ENCODE measurements at places on chromosomes 11 and 22.

GRCh38 chr22:28600546-28601143 lies 79.0 kb downstream of the TTC28 start:
- no peak for DNase-seq

GRCh38 chr11:121566279-121567168 lies 113.8 kb upstream of the SORL1-AS1 start:
- peak; percentile 7 for DNase-seq

DNA sequence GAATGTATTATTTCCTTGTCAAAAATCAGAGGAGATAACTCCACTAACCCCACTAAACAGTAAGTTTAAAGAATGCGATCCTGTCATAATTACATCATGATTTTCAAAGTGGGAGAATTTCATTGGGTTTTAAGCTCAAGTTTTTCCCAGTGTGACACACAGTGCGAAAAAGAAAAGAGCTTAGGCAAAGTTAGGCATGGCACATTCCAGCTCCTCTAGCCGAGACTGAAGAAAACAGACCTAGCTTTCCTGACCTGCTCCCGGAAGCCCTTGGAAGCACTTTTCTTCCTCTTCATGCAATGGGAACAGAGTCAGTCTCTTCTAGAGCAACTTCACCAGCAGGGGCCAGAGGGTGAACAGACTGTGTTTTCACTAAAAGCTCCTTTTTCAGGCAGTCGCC lies 76.6 kb upstream of the AKIP1 start:
- DNase-seq, result no peak

DNA sequence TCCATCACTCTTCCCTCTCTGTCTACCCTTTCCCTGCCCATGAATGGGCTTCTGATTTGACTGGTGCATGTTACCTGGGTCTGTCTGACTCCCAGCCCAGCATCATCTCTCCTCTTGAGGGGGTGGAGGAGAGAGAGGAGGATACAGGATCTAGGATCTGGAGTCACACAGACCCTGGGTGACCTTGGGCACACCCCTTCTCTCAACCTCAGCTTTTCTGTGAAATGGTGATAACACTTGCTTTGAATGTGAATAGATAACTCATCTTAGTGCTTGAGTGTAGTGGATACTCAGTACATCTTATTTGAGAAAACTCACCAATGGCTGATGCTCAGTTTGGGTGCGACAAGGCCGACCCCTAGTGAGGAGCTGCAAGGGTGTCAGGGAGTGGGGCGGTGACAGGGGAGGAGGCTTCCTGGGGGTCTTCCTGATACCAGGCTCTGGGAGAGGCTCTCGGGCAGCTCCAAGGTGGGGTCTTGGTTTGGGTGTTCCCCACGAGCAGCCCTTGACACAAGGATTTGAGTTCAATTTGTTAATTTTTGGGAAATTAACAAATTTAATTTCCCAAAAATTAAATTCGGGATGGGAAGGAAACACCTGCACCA lies 9.0 kb downstream of the INCENP start:
- DNase-seq, result no peak

DNA sequence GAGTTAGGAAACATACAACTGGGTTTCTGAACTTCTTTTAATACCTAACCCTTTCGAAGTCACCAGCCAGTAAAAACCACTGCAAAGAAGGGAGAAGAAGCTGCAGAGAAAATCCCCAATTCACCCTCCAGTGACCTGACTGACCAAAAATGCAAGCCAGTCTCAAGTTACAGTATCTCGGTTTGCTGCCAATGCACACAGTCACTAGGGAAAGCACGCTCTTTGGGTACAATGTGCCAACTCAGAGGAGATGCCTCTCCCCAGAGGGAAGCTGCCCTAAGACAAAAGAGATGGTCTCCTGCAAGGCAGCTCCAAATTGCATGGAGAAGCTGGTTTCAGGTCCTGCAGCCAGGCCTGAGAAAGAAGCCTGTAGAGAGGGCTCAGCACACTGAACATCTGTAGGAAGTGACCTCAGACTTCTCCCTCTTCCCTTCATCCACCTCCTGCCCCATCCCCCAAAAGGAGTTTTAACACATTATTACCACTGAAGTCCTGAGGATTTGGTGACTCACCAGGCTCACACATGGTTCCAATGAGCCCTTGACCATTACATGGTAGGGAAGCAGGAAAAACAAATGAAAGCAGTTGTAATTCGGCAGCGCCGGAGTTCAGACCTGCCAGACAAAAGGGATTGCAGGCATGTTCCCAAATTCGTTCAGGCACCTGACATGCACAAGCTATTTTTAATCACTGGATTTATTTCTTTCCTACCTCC lies 90.1 kb downstream of the ETS1 start:
- DNase-seq, result no peak

- DNase-seq, result no peak
These were observed 162.7 kb downstream of the HIPK3 start for GRCh38 chr11:33419924-33420323.

DNA sequence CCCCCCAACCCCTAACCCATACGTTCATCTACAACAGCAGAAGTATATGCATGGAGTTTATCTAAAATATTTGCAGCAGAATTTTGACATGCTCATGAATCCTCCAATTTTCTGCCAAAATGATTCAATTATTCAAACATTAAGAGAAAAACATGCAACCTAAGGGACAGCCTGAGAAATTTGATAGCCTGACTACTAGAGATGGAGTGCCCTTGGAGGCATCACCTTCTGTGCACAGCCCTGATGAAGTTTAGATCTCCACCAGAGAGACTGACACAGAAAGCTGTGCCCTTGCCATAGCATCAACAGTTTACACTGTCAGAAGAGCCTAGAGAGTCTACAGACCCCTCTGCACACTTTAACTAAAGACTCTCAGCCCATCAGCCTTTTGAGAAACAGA lies 217.7 kb downstream of the LUZP2 start:
- DNase-seq, result no peak

GRCh38 chr22:36471341-36471821 lies 10.1 kb downstream of the TXN2 start:
- DNase-seq, result no peak

- no peak for DNase-seq
These were observed 82.1 kb downstream of the DHCR7 start for GRCh38 chr11:71366076-71366475.

DNA sequence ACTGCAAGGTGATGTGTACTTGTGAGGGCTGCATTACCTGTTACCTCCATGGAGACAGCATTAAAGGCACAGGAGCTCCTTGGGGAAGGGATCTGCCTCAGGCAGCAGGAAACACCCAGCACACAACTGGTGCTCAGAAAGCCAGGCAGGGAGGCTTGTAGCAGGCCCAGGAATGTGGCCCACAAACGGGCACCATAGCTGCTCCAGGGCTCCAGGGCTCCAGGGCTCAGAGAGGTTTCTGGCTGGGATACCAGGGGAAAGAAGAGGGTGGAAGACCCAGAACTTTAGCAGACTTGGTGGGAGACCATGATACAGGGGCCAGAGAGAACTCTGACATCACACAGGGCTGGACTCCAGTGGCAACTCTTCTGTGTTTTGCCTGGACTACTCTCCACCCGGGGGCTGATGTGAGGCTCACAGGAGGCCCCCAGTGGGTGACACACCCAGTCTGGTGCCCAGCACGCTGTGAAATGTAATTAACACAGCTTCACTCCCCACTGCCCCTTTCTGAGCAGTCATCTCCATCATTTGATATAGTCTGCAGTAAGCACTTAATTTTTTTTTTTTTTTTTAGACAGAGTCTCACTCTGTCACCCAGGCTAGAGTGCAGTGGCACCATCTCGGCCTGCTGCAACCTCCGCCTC lies 14.7 kb upstream of the SULT4A1 start:
- DNase-seq, result no peak

- no peak for DNase-seq
These were observed 82.3 kb downstream of the RASSF10 start for GRCh38 chr11:13091373-13091772.

DNA sequence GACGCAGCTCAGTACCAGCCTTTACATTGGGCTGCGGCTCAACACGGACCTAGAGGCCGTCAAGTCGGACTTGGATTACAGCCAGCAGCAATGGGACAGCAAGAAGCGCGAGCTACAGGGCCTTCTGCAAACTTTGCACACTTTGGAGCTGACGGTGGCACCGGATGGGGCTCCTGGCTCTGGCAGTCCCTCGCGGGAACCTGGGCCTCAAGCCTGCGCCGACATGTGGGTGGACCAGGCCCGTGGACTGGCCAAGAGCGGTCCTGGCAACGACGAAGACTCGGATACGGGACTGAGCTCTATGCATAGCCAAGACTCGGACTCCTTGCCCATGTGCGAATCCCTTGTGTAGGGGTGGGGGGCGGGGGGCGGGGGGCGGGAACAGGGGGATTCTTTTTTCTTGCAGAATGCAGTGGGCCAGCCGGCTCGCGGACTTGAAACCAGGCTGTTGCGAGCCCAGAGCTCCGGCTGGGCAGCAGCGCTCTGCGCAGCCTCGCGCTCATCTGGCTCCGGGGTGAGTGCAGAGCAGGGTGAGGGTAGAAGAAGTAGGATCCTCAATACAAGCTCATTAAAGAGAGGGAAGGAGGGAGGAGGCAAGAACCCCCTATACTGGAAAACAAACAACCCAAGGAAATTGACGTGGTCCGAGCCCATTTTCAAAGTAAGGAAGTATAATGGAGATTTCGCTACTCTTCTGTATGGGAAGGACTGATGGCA lies 1.8 kb downstream of the RASSF10 start:
- DNase-seq, result no peak

GRCh38 chr22:31734512-31734911 lies 15.4 kb downstream of the PRR14L start:
- no peak for DNase-seq

DNA sequence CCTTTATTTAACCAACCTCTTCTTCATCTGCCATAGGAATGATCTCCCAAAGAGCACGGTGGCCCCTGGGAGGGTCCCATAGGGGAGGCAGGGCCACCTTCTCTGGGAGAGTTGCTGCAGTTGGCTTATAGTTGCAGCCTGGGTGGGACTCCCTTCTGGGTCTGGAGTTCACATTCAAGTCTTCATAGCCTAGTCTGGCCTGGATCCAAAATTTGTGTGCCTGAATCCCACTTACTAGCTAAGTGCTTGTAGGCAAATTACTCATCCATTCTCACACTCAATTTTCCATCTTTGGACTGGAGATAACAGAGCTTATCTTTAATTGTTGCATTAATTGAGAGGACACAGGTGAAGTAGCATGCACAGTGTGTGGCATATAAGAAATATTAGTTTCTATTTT lies 163.6 kb downstream of the GRIK4 start:
- no peak for DNase-seq

DNA sequence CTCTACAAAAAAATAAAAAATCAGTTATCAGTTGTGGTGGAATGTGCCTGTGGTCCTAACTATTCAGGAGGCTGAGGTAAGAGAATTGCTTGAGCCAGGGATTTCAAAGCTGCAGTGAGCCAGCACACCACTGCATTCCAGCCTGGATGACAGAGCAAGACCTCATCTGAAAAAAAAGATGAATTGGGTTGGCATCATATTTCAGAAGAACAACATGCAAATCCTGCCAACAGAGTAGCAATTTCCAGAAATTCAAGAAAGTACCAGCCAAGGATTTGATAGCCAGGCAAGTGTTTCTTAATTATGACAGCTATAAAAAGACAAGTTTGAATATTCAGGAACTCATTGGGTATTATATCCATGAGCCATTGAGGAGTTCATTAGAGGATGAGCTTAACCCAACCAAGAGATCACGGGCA lies 75.2 kb downstream of the USP47 start:
- no peak for DNase-seq

GRCh38 chr22:27756212-27756660 lies 45.3 kb downstream of the MN1 start:
- DNase-seq, result no peak

- no peak for DNase-seq
These were observed 34.7 kb downstream of the PARVA start for GRCh38 chr11:12411806-12412727.

- DNase-seq, result no peak
These were observed 129.5 kb downstream of the MAML2 start for GRCh38 chr11:96213500-96213899.

DNA sequence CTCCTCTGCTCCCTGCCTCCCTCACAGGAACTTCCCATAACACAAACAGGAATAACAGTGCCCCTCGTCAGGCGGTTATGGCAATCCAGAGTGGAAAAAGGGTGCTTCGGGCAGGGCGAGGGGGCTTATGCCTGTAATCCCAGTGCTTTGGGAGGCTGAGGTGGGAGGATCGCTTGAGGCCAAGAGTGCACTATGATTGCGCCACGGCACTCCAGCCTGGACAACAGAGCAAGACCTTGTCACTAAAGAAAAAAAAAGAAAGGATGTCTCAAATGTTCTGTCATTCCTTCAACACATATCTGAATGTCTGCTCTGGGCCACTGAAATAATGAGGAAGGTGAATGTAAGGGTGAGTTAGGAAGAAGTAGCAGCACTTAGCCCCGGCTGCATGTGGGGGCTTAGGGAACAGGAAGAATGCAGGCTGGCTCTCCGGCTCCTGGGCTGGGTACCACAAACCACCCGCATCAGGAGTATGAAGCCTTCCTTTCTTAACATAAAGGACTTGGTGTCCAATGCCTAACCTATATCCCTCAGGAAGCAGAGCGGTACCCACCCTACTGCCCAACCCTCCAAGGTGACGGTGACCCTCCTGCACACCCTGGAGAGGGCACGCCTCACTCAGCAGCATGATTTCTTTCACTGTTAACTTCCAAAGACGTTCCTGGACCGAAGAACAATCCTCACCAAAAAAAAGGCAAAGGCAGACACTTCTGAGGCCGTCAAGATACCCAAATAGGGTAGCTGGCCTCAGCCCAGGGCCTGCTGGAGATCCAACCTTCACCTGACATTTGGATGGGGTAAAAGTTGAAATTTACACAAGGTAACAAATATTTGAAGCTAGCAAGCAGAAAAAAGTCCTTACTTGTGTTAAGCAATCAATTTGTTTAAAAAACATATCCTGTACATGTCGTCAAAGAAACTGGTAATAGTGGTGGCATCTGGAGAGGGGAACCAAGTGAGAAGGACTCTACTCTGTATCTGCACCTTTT lies 3.8 kb downstream of the CPT1A start:
- no peak for DNase-seq

DNA sequence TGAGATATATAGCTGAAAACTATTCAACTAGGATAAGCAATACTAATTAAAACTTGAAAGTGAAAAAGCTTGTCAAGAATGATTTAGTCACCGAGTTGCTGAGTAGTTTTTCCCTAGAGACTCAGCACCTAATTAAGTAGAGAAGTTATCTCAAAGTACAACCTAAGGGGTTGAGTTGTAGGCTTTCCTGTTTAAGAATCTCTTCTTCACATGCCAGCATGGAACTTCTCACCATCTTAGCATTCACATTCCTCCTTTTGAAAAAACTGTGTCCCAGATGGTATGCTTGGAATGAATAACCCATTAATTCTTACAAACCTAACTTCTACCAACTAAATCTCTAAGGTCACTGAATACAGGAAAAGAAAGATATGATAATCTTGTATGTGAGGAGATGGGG lies 303.3 kb upstream of the ZC3H12C start:
- no peak for DNase-seq

DNA sequence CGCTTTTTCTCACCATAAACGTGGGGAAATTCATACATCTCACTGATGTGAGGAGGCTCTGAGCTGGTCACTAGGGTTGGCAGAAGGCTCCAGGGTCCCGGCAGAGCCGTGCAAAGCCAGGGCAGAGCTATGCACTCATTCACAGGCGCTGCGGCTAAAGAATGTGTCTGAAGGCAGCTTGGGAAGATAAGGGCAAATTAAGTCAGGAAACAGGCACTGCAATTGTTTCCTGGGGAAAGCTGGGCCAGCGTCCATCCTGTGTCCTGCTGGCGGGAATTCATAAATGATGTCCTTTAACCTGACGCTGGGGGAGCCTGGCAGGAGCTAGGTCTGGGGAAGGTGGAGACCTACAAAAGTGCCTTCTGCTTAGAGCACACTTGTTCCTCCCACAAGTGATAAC lies 27.6 kb downstream of the PKNOX2 start:
- DNase-seq, result no peak

All from amygdala (tissue), 56 donors.